ENCODE measurements at places on chromosomes 16 and 17.

DNA sequence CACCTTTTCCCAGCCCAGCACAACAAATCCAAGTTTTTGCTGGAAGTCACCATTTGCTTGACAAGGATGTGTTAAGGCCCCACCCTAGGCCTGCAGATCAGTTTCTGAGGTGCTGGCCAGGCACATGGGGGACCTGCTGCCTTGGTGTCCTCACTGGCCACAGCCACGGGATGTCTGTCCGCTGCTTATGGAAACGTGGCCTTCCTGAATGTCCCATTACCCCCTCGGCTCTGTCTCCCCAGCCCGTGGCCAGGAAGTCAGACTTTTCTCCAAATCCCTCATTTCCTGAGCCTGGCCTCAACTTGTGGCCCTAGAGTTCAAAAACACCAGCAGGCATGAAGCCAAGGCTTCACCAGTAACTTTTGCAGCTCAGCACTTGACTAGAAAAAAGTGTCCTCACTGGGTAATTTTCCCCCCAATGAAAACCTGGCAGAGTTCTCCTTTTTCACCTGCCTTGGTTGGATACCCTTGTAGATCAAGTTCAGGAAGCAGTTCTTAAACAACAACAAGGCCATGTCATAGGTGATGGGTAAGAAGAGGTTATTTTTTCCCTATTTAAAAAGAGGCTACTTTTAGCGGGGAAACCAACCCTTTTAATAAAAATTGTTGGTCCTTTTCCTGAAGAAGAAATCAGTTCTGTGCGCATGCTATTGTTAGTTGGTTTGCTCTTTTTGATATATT lies 80.8 kb downstream of the SOCS1 start:
- DNase-seq, result no peak

- DNase-seq, result peak; percentile 6
These were observed 53.4 kb downstream of the MEOX1 start for GRCh38 chr17:43608313-43608712.

DNA sequence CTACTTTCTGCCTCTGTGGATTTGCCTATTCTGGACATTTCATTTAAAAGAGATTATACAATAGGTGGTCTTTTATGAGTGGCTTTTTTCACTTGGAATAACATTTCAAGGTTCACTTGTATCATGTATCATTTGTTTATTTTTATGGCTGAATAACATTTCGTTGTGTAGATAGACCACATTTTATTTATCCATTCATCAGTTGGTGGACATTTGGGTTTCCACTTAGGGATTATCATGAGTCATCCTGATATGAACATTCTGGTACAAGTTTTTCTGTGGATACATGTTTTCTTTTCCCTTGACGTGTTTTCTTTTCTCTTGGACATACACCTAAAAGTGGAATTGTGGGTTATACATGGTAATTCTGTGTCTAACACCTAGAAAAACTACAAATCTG lies 25.3 kb downstream of the PRSS54 start:
- DNase-seq, result no peak

- DNase-seq, result peak; percentile 93
These were observed at the start of gene PSKH1 for GRCh38 chr16:67892899-67893742. PSKH1 (plus strand) TSS chr16:67893254; CDS start chr16:67908750, 15,496 bp downstream.

DNA sequence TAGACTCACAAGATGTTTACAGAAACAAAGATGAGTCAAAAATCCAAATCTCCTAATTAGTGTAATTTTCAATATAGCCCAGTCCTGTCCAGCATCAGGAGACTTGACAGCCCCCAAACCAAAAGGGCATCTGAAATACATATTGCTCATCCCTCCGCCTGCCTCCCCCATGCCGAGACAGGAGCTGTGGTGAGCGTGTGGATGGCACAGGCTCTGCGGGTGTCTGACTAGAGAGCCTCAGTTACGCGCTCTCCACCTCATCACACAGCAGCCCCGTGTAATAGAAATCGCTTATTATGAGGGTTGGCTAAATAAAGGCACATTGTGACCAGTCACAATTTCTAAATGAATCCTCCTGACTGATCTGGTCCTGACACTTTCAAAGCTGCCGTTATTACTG lies 43.1 kb upstream of the CBLN1 start:
- DNase-seq, result no peak

GRCh38 chr17:49104511-49105074 lies 28.0 kb upstream of the B4GALNT2 start:
- no peak for DNase-seq

GRCh38 chr16:31064882-31065461 lies 9.1 kb downstream of the ZNF668 start:
- no peak for DNase-seq

DNA sequence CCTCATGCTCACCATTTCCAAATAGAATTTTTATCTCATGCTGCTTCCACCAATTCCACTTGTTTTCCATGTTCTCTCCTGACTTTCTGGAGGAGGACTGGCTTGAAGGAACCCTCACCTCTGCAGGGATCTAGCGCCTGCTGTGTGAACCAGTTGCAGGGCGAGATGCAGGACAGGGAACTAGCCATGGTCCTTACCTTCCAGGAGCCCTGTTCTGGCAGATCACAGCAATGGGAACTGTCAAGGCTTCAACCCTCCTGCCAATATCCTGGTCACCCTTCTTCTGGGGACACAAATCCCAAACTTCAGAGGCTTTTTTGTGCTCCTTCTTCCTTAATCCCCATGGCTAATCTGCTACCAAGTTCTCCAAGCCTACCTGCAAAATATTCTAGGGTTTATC lies 60.4 kb upstream of the MMP2 start:
- DNase-seq, result no peak

DNA sequence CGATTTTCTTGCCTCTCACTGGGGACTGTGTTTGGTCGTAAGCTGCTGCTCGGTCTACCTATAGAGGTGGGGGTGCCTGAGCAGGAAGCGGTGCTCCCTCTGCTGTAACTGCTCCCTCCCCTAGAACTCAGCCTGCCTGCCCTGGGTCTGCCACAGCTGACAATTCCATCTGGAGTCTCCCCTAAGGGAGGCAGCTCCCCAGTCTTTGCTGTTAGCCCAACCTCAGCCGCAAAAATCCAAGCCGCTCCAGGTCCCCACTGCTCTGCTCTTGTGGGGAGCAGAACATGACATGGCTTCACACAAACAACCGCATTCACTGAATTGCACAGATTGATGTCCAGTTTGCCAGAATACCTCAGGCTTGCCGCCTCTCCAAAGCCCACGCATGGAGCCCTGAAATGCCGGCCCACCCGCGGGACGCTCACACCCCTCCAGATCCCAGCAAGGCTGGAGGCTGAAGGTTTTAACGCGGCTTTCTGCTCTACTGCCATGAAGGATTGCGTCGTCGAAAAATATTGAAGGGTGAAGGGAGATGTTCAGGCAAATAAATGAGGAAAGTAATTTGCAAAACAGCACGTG lies 221.5 kb upstream of the FOXF1 start:
- no peak for DNase-seq

GRCh38 chr17:68595986-68596385 lies 5.2 kb downstream of the FAM20A start:
- DNase-seq, result no peak

DNA sequence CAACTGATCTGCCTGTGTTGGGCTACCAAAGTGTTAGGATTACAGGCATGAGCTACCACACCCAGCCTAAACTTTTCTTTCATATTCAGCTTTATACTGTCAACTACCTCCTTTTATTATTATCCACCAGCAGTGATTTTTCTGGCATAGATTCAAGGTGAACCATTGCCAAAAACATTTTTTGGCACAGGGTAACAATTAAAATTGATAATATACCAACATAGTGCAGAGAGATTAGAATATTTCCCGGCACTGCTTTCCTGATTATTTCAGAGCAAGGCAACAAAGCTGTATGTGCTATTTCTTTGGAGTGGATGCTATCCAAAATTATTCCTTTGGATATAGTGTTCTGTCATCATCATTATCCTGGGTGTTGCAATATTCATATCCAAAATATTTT lies 781.6 kb upstream of the SOX9 start:
- DNase-seq, result no peak

DNA sequence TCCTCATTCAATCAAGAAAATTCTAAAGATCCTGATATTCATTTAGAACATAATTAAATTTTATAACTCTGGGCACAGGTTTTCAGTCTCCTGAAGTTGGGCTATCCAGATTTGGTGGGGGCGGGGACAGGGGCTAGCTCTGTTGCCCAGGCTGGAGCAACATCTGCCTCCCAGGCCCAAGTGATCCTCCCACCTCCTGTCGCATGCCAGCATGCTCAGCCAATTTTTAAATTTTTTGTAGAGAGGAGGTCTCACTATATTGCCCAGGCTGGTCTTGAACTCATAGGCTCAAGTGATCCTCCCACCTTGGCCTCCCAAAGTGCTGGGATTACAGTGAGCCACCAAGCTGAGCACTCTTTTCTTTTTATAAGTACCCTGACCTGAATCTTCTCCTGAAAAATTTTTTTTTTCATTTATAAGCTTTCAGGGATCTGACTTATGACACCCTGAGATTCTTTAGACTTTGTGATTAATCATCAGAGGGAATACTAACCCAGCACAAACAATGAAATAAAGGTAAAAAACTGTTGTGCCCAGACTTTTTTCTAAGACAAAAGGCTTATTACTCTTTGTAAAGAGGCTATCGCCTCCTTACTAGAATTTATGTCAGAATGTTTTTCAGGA lies 62.6 kb downstream of the TUBD1 start:
- DNase-seq, result peak; percentile 37

- no peak for DNase-seq
These were observed 8.0 kb upstream of the KATNB1 start for GRCh38 chr16:57727610-57728009.

GRCh38 chr16:724188-725040 lies 1.8 kb downstream of the CCDC78 start:
- no peak for DNase-seq

DNA sequence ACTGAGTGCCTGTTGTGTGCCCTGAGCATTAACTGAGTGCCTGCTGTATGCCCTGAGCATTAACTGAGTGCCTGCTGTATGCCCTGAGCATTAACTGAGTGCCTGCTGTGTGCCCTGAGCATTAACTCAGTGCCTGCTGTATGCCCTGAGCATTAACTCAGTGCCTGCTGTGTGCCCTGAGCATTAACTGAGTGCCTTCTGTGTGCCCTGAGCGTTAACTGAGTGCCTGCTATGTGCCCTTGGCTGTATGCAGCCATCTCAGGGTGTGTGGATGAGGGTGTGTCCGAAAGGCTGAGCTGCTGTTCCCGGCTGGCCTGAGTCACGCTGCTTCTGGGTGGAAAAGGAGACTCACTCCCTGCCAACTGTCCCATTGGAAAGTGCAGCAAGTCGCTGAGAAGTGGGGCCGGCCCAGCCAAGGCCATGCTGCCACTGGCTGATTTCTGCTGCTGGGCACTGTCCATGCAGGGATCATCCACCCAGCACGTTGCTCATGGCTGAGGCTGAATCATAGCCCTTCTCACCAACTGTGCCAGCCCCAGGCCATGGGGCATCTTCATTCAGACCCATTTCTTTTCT lies 113.8 kb downstream of the OR1D5 start:
- no peak for DNase-seq

- DNase-seq, result no peak
These were observed 306.0 kb upstream of the CCL2 start for GRCh38 chr17:33949100-33949499.

DNA sequence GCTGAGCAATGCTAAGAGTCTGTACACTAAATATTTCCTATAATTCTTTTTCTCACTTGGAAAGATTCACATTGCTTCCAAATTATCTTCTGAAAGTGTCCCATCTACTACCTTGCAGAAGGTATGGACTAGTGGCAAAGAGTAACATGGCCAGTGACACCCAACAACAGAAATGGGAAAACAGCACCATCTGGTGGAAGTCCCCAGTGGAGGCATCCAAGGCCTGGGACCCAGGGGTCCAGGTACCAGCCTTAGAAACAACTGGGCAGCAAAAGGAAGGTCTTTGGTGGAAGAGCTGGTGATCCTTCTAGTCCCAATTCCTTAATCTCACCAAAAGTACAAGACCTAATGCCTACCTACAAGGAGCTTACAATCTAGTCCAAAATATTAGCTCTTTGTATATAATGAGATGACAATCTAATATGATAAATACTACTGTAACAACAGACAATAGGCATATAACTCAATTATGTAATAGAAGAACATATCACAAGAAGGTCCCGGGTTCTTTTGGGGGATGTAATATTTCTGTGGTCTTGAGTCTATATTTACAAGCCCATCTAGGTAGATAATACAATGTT lies 55.3 kb downstream of the SKAP1 start:
- DNase-seq, result no peak

DNA sequence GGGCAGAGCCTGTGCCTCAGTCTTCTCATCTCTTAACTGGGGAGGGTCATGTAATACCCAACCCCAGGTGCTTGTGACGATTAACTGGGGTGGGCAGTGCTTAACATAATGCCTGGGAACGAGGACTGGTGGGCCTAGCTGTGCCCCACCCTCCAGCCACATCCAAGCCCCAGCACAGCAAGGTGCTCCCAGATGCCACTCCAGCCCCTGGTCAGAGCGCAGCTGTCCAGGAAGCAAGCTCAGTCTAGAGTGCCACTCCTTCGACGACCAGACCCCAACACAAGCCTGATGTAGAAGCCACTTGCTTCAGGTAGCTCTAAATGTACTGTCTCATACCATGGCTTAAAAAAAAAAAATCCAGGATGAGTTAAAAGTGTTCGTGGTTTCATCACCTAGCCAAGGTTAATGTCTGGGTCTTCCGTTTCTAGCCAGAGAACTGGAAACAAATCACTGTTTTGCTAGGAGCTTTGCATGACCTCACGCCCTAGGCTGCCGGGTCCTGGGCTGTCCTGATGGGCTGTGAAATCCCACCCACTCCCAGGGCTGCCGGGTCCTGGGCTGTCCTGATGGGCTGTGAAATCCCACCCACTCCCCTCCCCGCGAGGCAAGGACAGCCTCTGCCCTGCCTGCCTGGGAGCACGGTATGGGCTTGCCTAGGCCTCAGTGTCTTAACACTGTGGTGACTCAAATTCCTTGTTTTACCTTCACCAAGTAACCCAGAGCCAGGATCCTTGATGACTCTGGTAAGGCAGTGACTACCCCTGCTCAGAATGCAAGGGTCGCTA lies 7.7 kb downstream of the MIEF2 start:
- DNase-seq, result no peak

- no peak for DNase-seq
These were observed 81.8 kb upstream of the CCL2 start for GRCh38 chr17:34173241-34173640.

DNA sequence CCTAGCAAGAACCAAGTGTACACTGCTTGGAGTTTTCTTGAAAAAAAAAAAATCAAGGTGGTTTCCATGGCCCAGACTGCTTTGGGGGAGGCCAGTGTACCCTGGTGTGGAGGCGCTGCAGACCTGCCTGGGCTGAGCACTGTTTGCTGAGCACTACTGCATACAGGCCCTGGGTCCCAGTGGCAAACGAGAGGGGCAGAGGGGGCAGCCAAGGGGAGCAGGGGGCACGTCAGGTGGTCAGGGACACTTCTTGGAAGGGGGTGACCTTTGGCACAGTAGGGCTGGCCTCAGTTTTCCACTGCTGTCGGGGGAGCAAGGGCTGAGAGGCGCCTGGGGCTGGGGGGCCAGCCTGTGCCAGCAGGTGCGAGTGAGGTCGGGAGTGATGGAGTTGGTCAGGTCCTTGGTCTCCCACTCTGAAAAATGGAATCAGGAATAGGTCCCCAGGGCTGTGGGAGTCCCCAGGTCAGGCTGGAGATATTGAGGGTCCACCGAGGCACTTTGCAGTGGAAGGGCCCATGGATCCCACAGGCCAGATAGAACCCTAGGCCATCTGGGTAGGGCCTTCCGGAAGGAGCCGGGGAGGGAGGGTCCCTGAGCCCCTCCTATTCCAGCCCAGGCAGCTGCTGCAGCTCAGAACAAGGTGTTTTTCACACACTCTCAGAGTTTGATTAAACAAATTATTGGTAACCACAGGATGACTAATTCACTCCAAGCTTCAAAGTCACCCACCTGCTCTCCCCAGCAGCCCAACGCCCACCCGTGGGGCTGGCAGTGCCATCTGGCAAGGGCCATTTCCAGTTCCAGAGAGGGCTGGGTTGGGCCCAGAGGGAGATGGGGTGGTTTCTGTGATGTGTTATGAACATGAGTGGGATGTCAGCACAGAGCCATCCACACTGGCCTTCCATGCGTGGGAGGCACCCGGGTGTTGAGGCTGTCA lies 3.5 kb downstream of the ZFPM1 start:
- peak; percentile 71 for DNase-seq
